ENCODE measurements at places on chromosomes 5 and 9. TPM values are rescaled to one million over a fixed set of nuclear protein-coding genes. Genes with fewer than 3 reads are reported as not detected.

Gene INSYN2B
- total RNA-seq = 0.87 TPM

Gene ADGRD2
- not detected for total RNA-seq

Gene EPB41L4B
- 8.1 TPM for total RNA-seq

Gene IL9
- total RNA-seq = not detected

Gene SLC1A1
- 3.2 TPM for total RNA-seq

Gene IFNB1
- not detected for total RNA-seq

Gene ARL14EPL
- total RNA-seq = not detected

Gene CCDC180
- total RNA-seq = 1.7 TPM

Gene C5orf46
- total RNA-seq = 2.4 TPM

Gene NKD2
- total RNA-seq = 4.4 TPM

Gene PROB1
- total RNA-seq = 49.3 TPM

Gene CRHBP
- 1.3 TPM for total RNA-seq

Gene CDC20B
- not detected for total RNA-seq

Gene TAF11L10
- total RNA-seq = not detected

Gene PCA3
- not detected for total RNA-seq
